ENCODE measurements at places on chromosomes 1 and 21.
A peak's percentile ranks its signal among the peaks of the same experiment; 100 is the strongest.

DNA sequence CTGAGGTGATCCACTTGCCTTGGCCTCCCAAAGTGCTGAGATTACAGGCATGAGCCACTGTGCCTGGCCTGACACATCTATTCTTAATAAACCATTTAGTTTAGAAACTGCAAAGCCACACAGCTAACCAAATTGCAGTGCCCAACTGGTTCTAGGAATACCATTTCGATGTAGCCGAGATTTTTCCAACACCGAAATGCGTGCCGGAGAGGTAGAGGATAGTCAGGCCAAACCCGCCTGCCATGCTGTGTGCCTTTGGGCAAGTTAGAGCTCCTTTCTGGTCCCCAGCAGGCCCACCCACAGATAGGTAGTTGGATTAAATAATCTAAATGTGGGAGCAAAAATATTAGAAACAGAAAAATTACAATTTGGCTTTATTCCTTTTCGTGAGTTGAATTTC lies 254.4 kb downstream of the FOXD2 start:
- no peak for DNase-seq

GRCh38 chr1:28934676-28935075 lies 20.3 kb downstream of the EPB41 start:
- DNase-seq, result no peak

GRCh38 chr1:154222518-154222917 lies 1.8 kb downstream of the UBAP2L start:
- DNase-seq, result peak; percentile 30

DNA sequence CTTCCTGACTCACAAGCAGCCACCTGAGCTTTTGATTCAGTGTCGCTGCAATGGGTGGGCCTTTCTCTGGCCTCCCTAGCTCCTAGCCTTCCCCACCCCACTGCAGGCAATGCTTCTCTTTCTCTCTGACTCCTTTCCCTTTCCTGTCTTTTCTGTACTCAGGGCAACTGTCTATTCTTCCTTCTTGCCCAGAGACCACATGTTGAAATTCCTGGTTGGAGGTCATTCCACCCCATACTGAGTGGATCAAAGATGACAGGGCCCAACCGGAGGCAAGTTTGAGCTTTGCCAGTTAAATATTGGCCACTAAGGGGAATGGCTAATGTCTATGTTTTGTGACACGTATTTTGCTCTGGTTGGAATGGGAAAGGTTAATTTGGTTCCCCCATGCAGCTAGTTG lies 65.2 kb upstream of the ARID1A start:
- DNase-seq, result no peak

GRCh38 chr1:244187310-244187709 lies 136.2 kb downstream of the ZBTB18 start:
- no peak for DNase-seq

DNA sequence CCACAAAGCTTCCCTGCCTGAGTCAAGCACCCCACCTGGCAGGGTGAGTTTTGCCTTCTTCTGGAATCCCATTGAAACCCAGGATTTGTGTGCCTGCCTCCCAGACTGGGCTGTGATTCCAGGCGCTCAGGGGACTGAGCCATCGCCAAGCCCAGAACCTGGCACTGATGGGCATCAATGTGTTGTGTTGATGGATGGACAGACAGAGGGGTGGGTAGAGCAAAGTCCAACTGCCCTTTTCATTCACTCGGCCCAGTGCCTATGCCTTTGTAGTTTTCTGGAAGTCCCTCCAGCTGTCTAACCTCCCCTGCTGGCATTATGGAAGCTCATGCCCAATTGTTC lies 66.0 kb upstream of the LAPTM5 start:
- no peak for DNase-seq

DNA sequence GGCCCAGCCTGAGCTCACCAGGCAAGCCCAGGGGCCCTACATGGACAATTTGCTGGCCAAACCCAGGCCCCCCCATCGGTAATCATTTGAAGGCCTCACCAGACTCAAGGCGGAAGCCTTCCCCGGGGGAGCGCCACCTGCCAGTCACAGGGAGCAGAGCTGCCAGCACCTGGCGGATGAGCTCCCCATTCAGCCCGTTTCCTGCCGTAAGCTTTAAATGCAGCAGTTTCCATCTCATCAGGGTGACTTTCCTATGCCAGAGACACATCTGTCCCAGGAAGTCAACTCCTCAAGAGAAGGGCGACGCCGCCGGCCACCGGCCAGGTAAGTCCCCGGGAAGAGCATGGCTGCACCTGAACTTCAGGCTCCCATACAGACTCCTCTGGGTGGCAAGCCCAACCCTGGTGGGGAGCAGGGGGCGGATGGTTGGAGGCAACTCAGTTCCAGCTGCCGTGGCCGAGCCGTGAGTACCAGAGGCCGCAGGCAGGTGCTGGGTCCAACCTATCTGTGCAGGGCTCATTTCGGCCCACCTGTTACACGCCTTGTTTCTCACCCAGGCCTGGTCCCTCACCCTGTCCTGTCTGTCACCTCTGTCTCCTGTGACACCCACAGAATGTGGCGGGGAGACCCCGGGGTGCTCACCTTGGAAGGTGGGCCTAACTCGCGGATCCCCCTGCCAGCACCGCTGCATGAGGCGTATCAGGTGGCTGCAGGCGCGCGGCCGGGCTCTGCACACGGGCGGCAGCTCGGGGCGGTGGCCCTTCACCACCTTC lies 20.7 kb downstream of the RIPK4 start:
- no peak for DNase-seq
